Activated T-cell treated with anti-CD3 and anti-CD28 coated beads, Interleukin-2, amount 50 U/mL, for 72 hours (primary cell): ENCODE measurements at places on chromosomes 12 and 14.

GRCh38 chr12:63406781-63407180 lies 255.8 kb upstream of the AVPR1A start:
- DNase-seq = no peak

- DNase-seq = peak; percentile 16
Observed at GRCh38 chr14:97179573-97179972, 382.4 kb downstream of the VRK1 start.

- no peak for DNase-seq
Observed at GRCh38 chr12:122803937-122804336, 29.6 kb downstream of the CCDC62 start.

DNA sequence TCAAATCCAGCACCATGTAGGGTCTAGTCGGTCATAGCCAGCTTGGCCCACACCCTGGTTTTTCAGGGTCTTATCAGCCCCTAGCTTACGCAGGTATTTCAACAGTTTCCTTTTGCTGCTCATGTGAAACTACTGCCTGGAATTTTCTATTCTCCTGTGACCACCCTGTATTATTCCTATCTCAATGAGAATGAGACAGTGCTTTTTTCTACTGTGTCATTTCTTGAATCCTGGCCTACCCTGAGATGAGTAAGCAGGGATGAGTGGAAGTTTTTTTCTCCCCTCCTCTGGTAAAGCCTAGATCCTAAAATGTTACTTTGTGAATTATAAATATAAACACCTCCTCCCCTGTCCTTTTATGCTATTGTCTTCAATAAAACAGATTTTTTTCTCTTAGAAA lies 62.7 kb upstream of the ARID2 start:
- DNase-seq = no peak

- DNase-seq = no peak
Observed at GRCh38 chr12:68381476-68382219, 49.5 kb upstream of the MDM1 start.

DNA sequence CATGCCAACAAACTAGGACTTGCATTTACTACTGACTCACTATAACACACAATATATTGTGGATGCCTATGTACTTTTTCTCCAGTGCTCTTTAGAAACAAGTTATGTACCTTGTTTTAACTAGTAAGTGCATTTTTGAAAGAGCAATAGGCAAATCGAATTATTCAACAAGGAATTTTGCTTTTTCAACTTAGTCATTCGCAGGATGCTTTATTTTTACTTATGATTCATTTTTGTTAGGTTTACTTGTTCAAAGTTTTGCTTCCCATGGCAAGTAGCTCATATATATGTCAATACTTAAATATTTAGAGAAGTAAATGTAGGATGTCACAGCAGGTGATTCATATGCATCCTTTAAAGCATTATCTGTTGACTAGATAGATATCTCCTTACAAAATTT lies 149.8 kb downstream of the PELI2 start:
- no peak for DNase-seq

- DNase-seq = no peak
Observed at GRCh38 chr12:106953352-106954250, 2.1 kb upstream of the TMEM263 start.

GRCh38 chr14:68244262-68244980 lies 424.8 kb downstream of the RAD51B start:
- DNase-seq = no peak

GRCh38 chr14:84969501-84969900 lies 560.4 kb upstream of the FLRT2 start:
- no peak for DNase-seq

DNA sequence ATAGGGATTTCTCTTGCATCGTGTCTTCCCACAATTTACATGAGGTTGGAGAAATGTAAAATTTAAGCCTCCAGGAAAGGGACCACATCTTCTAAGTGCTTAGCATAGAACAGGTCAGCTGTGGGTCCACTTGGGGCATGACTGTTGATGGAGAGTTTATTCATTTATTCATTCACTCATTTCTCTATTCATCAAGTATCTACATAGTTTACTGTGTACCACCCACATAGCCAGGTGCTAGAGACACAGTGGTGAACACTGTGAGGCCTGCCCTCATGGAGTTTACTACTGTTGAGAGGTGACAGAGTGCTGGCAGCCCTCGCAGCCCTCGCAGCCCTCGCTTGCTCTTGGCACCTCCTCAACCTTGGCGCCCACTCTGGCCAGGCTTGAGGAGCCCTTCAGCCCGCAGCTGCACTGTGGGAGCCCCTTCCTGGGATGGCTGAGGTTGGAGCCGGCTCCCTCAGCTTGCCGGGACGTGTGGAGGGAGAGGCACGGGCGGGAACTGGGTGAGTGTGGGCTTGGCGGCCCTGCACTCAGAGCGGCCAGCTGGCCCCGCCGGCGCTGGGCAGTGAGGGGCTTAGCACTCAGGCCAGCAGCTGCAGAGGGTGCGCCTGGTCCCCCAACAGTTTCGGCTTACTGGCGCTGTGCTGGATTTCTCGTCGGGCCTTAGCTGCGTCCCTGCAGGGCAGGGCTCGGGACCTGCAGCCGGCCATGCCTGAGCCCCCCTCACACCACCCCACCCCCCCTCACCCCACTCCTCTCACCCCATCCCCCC lies 1.7 kb upstream of the JPH4 start:
- DNase-seq = no peak

DNA sequence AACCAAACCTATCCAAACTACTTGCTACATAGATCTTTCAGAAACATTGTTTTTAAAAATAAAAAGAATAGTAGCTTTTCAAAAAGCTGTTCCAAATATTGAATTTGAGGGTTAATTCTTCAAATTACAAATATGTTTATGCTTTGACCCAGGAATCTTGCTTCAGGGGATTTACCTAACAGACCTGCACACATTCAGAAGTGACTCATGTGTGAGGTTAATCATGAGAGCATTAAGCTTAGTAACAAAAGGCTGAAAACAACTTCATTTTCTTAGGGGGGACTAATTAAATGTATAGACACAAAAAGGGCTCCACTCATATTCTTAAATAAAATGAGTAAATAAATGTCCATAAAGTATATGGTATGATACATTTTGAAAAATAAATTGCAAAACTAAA lies 672.4 kb upstream of the FLRT2 start:
- DNase-seq = no peak
